ENCODE measurements at places on chromosomes 7 and 10. TPM values are rescaled to one million over a fixed set of nuclear protein-coding genes. Genes with fewer than 3 reads are reported as not detected.

GRCh38 chr7:91852263-91852741 lies 28.2 kb downstream of the MTERF1 start:
- DNase-seq: no peak

- DNase-seq: no peak
Observed at GRCh38 chr10:90373911-90374310, 483.9 kb downstream of the HTR7 start.

DNA sequence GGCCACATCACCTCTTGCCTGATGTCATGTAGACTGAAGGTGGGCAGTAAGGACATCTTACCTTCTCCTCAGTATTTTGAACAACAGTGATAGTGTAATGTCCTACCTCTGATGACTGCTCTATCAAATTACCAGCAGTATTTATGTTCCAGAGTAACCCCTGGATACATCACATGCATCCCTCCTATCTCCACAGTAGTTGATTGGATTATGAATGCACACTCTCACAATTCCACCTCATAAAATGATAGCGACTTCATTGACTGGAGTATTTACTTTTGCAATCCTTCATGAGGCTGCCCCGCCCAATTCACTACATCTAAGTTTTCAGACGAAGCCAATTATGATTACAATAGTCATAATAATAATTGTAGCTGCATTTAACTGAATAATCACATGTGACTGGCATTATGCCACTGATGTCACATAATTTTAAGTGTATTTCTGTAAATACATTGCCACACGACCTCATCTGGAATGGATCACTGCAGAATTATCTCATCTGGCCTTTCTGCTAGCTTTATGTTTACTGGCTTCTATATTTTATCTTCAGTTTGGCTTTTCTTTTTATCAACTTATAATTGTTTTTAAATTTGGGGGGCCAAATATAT lies 268.9 kb downstream of the SLC25A13 start:
- DNase-seq: no peak

DNA sequence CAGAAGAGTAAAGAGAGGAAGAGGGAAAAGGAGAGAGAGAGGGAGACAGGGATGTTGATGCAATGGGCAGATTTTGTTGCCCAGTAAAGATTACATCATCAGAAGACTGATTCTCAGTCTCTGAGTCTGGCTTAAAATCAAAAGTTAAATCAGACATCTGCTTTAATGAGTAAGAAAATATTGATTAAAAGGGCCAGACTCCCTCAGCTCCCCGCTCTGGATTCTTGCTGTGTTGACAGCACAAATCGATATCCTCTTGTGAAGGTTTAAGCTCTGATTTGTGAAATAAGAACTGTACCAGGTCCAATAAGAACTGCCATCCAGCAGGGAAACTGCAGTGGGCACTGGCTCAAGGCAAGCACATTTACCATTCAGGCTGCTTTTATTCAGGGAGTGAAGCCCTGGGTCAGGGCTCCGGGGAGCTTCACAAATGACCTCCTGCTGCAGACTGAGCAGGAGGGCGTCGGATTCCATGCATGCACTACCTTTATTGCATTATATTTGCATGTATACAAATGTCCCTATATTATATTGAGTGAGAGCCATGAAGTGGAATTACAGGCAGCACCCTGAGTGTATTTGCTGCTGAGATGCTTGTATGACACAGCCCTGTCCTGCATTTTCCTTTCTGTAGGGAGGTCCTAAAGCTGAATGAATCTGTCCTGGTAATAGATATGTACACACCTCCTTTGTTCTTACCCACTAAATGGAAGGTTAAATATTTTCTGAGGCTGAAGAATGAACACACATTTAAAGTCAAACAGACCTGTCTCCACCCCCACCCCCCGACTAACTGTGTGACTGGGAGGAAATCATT lies 401.5 kb downstream of the REEP3 start:
- no peak for DNase-seq

GRCh38 chr10:92811986-92812385 lies 36.3 kb upstream of the EXOC6 start:
- no peak for DNase-seq

DNA sequence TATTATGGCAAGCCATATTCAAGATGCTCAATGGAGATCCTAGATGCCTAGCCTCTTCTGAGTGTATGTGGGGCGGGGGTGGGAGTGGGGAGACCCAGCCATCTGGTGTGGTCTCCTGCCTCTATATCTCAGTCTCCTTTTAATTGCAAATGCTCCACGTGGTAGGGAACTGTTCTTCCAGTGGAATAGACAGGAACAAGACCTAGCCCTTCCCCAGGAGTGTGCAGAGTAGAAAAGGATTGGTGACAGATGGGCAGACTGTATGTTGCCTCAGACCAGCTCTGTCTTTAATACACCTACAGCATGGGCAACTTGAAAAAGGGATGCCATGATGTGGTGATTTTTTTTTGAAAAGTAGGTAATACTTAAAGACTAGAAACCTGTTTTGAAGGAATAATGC lies 12.6 kb downstream of the CYP3A5 start:
- DNase-seq: no peak

GRCh38 chr7:140517546-140518369 lies 38.5 kb upstream of the MKRN1 start:
- peak; percentile 49 for DNase-seq

GRCh38 chr7:674454-675410 lies 51.8 kb upstream of the DNAAF5 start:
- DNase-seq: no peak

- no peak for DNase-seq
Observed at GRCh38 chr7:137818036-137818435, 28.7 kb downstream of the DGKI start.

DNA sequence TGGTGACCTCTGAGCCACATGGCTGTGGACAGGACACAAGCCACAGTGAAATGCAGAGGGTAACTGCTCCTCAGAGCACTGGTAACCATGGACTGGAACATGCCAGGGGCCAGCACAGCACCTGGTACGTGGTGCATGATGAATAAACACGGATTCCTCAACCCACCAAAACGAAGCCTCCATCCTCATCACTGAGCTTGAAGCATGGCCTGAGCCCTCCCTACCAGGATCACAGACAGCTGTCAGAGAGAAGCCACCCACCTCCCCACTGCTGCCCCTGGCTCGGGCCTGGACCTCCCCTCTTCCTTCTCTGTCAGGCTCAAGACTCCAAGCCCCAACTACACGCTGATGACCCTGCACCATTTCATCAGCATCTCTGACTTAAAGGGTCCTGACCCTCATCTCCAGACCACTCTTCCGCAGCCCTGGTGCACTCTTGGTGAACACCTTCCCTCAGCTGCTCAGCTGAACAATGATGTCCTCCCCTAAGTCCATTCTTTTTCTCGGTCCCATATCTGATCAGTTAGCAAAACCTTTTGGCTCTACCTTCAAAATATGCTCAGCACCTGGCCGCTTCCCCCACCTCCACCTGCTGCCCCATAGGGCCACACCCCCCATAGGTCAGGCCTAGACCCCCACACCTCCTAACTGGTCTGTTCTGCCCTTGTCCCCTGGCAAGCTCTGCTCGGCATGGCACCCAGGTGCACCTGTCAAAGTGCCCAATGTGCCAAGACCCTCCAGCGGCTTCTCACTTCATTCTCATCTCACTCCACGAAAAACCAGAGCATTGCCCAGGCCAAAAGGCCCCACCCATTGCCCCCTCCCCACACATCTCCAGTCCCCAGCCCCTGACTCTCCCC lies 141.1 kb downstream of the MAPK8 start:
- no peak for DNase-seq

DNA sequence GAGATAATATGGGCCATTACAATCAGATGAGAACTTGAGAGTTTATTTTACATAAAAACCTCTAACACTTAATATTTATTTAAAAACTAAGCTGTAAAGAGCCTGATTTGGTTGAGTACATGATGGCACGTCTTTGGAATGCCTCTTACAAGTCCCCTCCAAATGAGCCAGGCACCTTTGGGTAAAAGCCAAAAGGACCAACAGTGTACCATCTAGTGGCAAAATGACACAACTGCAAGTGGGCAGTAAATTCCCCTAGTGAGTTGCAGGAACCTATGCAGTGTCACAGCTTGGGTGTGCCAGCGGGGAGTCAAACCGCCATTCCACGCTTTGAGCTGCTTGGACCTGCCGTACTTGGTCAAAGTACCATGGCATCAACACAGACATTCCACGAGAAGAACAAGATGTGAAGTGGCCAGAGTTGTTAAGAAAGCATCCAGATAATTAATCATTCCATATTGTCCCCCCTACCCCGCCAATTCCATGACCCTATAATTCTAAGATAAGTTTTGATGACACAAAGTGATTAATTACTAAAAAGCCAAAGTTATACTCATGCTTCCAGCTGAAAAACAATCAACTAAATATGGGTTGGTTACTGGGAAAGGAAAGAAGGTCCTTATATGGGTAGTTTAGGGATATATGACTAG lies 115.2 kb downstream of the SORBS1 start:
- DNase-seq: no peak

- DNase-seq: no peak
Observed at GRCh38 chr10:122279725-122280141, 8.6 kb downstream of the BTBD16 start.

GRCh38 chr7:38186593-38187314 lies 8.7 kb downstream of the STARD3NL start:
- DNase-seq: no peak

FAM171A1 gene
- total RNA-seq: 8.0 TPM

PRPS1L1 gene
- total RNA-seq: not detected

DNA sequence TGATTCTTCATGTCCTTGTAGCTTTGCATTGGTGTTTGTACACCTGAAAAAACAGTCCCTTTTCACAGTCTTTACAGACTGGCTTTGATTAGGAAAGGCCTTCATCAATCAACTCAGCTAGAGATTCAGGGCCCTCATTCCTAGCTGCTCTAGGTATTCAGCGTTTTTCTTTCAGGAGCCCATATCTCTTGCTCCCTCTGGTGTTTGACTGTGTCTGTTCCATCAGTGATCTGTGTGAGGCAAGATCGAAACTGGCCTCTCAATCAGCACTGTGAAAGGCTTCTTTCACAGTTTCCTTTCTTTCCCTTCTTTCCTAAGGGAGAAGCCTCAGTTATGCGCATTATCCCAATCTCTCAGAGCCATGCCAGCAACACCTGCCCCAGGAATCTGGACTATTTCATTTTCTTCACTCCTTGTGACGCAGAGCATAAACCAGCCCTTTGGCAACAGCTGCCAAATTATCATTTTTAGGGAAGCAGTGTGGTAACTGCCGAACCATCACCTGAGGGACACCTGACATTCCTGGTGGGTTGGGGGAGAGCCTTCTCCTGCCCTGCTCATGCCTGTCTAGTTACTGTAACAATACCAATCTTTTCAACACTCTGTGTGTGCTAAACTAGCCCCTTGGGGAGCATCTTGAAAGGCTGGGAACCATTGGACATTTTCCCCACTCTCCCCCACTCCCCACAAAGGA lies 75.7 kb upstream of the CCDC71L start:
- DNase-seq: peak; percentile 68

ZFAND2A gene
- total RNA-seq: 32.4 TPM

NANOS1 gene
- 0.49 TPM for total RNA-seq

All from CD4-positive, alpha-beta memory T cell (primary cell).